ENCODE measurements at places on chromosomes 5 and 9. TPM values are rescaled to one million over a fixed set of nuclear protein-coding genes. Genes with fewer than 3 reads are reported as not detected.

SLIT3 gene
- 0.69 TPM for total RNA-seq

CKMT2 gene
- not detected for total RNA-seq

N4BP3 gene
- total RNA-seq, result 33.4 TPM

TAF1L gene
- total RNA-seq, result not detected

AMBP gene
- total RNA-seq, result not detected

DNA sequence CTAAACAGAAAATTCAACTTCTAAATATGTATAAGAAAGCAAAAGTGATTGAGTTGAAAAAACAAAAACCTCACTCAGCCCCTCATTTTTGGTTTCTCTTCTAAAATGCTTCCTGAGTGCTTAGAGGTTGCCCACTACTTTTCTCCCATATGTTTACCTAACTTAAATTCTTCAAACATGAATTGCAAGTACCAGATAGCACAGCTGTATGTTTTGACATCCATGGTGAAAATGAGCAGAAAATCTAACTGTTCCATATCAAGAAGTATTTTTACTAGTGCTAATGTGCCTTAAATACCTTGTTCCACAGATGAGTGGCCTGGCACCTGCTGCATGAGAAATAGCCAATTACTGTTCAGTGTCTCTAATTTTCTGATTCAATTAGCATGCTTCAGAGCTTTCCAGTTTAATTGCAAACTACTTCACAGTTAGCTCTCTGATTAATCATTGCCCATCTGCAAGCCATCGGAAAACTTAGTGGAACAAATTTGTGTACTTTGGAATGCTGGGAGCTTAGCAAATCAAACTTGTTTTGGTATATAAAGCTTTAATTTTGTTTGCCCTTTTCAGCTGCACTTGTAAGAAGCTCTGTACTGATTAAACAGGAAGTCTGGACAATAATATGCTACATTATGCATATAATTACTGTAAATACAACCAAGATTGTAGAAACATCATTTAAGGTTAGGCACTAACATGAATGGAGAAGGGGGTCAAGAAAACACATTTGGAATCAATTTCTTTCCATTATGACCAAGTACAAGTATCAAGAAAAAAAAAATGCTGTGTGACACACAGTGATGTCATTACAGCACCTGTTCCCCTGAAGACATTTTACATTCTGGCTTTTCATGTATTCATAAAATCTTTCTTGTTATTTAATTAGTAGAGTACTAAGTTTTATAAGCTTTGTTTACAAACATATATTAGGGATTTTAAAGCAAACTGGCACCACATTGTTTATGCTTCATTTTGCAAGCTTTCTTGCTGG lies 65.6 kb downstream of the POU5F2 start:
- H3K27me3 ChIP-seq, result no peaks in the 10 kb centered on the region
- no peak overlapping the region for H3K27ac ChIP-seq
- H3K36me3 ChIP-seq, result no peaks in the 10 kb centered on the region
- DNase-seq, result no peak
- H3K4me3 ChIP-seq, result no peak overlapping the region

- peaks cover 80% of the 10 kb centered on the region for H3K4me1 ChIP-seq
- H3K27ac ChIP-seq, result peak overlapping the region; percentile 98
- H3K4me3 ChIP-seq, result peak overlapping the region; percentile 90
- peaks cover 87% of the 10 kb centered on the region for H3K36me3 ChIP-seq
- H3K27me3 ChIP-seq, result peaks cover 3% of the 10 kb centered on the region
Observed at GRCh38 chr9:89475891-89476440, 21.9 kb downstream of the SEMA4D start.

DNA sequence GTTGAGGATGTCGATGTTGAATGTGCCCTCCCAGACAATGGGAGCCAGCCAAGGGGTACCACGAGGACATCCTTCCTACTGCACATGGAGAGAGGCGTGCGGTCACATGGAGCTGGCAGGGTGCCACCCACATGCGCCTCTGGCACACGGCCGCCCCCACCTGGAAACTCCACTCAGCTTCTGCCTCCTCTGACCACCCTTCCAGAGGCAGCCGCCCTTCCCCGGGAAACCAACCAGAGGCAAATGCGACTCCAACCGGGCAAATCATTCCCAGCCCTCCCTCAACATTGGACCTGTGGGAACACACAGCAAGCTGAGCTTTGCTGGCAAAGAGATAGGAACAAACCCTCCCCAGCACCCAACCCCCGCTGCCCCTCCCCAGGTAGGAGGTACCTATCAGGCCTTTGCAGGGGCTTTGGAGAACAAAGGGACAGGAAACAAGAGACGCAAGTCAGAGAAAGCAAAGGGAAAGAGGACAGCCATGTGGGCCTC lies 17.5 kb downstream of the ABO start:
- no peaks in the 10 kb centered on the region for H3K36me3 ChIP-seq
- H3K27ac ChIP-seq, result no peak overlapping the region
- no peak overlapping the region for H3K4me3 ChIP-seq
- H3K27me3 ChIP-seq, result no peaks in the 10 kb centered on the region
- H3K4me1 ChIP-seq, result no peaks in the 10 kb centered on the region

DNA sequence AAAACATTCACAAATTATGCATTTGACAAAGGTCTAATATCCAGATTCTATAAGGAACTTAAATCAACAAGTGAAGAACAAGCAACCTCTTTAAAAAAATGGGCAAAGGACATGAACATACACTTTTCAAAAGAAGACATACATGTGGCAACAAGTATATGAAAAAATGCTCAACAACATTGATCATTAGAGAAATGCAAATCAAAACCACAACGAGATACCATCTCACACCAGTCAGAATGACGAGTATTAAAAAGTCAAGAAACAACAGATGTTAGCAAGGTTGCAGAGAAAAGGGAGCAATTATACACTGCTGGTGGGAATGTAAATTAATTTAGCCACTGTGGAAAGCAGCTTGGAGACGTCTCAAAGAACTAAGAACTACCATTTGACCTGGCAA lies 38.9 kb upstream of the TNFSF15 start:
- no peak for DNase-seq
- H3K4me1 ChIP-seq, result peaks cover 10% of the 10 kb centered on the region
- no peaks in the 10 kb centered on the region for H3K36me3 ChIP-seq
- H3K27me3 ChIP-seq, result no peaks in the 10 kb centered on the region
- H3K27ac ChIP-seq, result no peak overlapping the region

DNA sequence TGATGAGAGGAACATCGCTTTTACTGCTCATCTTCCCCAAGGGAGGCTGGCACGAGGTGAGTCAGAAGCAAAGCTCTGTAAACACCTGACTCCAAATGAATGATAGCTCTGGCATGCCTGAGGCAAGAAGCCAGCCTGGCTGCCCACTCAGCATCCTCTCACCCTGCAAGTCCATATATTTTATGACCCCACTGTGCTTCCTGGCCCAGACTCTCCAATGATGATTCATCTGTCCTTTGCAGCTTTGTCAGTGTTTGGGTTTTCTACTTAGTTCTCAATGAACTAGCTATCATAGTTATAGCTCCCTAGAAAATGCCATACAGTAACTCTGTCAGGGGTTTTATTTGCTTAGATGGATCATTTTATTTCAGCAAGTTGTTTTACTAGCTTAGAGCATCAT lies 52.1 kb upstream of the FSTL4 start:
- no peak overlapping the region for H3K27ac ChIP-seq
- H3K27me3 ChIP-seq, result peaks cover 10% of the 10 kb centered on the region
- no peak for DNase-seq

DNA sequence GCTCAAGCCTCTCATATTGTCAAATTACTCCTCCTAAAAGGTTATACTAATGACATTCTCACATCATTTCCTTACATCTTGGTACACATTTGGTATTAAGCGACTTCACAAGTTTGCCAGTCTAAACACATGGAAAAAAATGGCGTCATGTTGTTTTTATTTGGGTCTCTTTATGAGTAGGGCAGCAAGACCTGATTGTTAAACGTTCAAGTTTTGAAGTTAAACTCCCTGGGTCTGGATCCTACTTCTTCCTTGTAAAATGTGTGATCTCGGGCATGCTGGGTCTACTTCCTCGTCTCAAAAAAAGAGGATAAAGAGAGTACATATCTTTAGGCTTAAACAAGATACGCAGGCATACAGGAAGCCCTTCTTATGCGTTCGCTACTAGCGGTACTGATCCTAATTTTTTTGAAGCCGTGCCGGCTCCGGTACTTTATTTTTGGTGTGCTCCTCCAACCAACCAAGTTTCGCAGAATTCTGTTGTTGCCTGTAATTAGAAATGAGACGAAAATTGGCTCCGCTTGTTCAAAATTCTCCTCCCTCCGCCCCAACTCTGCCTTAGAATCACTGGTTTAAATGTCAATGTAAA lies 596 bp upstream of the CDC37L1 start:
- DNase-seq, result no peak
- H3K27me3 ChIP-seq, result no peaks in the 10 kb centered on the region
- no peak overlapping the region for H3K4me3 ChIP-seq
- peaks cover 2% of the 10 kb centered on the region for H3K36me3 ChIP-seq
- peaks cover 7% of the 10 kb centered on the region for H3K4me1 ChIP-seq

DNA sequence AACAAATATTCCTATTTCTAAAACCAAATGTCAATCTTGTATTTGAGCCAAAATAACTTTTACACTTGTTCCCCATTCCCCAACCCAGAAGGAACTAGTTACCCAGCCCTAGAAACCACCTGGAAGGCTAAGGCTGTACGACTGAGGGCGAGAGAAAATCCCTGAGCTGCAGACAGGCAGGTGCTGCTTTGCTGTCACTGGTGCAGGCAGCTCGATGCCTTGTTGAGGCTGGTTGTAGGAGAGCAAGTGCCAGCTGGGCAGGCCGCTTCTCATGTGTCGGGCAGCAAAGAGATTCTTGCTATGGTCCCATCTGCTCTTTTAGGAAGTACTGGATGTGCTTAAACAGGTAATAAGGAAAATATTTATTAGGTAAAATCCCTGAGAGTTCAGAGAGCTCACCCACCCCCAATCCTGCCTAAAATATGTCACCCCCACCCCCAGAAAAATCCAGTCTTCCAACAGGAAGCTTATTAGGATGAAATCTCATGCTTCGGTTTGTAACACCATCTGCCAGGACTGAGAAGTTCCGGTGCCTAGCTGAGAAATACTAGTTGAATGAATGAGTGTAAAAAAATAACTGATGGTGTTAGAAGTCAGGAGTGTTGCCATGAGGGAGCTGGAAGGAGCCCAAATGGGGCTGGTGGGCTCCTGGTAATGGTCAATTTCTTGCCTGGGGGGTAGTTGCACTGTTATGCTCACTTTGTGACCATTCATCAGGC lies 91.1 kb upstream of the DMRT1 start:
- H3K4me1 ChIP-seq, result peaks cover 41% of the 10 kb centered on the region
- no peaks in the 10 kb centered on the region for H3K27me3 ChIP-seq
- H3K36me3 ChIP-seq, result no peaks in the 10 kb centered on the region
- H3K27ac ChIP-seq, result no peak overlapping the region

GRCh38 chr9:117869287-117869686 lies 165.1 kb downstream of the TLR4 start:
- no peak overlapping the region for H3K4me3 ChIP-seq
- H3K27ac ChIP-seq, result no peak overlapping the region
- peaks cover 2% of the 10 kb centered on the region for H3K27me3 ChIP-seq
- H3K36me3 ChIP-seq, result no peaks in the 10 kb centered on the region

GRCh38 chr5:43075319-43076293 lies 35.5 kb upstream of the ANXA2R start:
- no peaks in the 10 kb centered on the region for H3K27me3 ChIP-seq
- peaks cover 27% of the 10 kb centered on the region for H3K36me3 ChIP-seq
- peak overlapping the region; percentile 65 for H3K27ac ChIP-seq
- H3K4me1 ChIP-seq, result peaks cover 28% of the 10 kb centered on the region
- no peak overlapping the region for H3K4me3 ChIP-seq
- no peak for DNase-seq

GRCh38 chr5:15238006-15238405 lies 262.0 kb upstream of the FBXL7 start:
- H3K27ac ChIP-seq, result no peak overlapping the region
- no peaks in the 10 kb centered on the region for H3K4me1 ChIP-seq
- no peaks in the 10 kb centered on the region for H3K27me3 ChIP-seq
- no peaks in the 10 kb centered on the region for H3K36me3 ChIP-seq
- no peak overlapping the region for H3K4me3 ChIP-seq

All from activated CD8-positive, alpha-beta T cell treated with anti-CD3 and anti-CD28 coated beads for 36 hours (primary cell).